H7 (cell line): ENCODE measurements at places on chromosomes 16 and 17. TPM values are rescaled to one million over a fixed set of nuclear protein-coding genes. Genes with fewer than 3 reads are reported as not detected.
A peak's percentile ranks its signal among the peaks of the same experiment; 100 is the strongest.

RAPGEFL1 gene
- total RNA-seq: 3.9 and 5.4 TPM in 2 replicates

GPR139 gene
- total RNA-seq: 0.15 TPM in 1 of 2 replicates, not detected in the other

ENGASE gene
- total RNA-seq: 13.3 and 21.3 TPM in 2 replicates

ITGAX gene
- 0.26 and 0.80 TPM in 2 replicates for total RNA-seq

LITAF gene
- 71.8 and 85.6 TPM in 2 replicates for total RNA-seq

MARVELD3 gene
- 3.4 and 3.8 TPM in 2 replicates for total RNA-seq

ACAP1 gene
- 17.8 and 34.5 TPM in 2 replicates for total RNA-seq

ATP2C2 gene
- total RNA-seq: 0.24 and 0.37 TPM in 2 replicates

CDRT15 gene
- not detected in 2 replicates for total RNA-seq

TTYH2 gene
- total RNA-seq: 2.5 and 7.4 TPM in 2 replicates

ADORA2B gene
- 3.9 and 4.6 TPM in 2 replicates for total RNA-seq

PRR35 gene
- 0.28 and 0.85 TPM in 2 replicates for total RNA-seq

C1QL1 gene
- 12.7 and 17.3 TPM in 2 replicates for total RNA-seq

SLC5A11 gene
- total RNA-seq: not detected in 2 replicates

PRR15L gene
- 0.10 TPM in 1 of 2 replicates, not detected in the other for total RNA-seq

SPAG7 gene
- total RNA-seq: 103 and 105 TPM in 2 replicates

DNA sequence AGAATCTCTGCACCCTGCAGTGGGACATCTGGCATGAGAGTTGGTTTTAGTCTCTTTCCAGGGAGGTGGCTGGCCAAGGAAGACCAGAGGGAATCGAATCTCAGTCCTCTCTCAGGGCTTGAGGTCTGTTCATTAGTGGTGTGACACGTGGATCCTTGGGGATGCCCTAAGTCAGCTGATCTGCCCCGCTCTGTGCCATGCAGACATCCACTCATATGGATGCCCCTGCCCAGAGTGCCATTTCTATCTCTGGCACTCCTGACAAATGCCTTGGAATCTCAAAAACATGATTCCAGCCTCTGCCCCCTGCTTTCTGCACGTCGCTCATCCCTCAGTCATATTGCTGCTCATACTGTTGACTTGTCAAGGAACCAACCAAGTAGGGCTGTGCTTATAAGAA lies 38.8 kb downstream of the WSCD1 start:
- DNase-seq: no peak

- no peak for DNase-seq
Measured at GRCh38 chr17:2906901-2907300, 110.7 kb downstream of the RAP1GAP2 start.

- DNase-seq: no peak
Measured at GRCh38 chr17:32992321-32993033, 830 bp downstream of the SPACA3 start.

- DNase-seq: no peak
Measured at GRCh38 chr16:53849994-53850393, 146.0 kb downstream of the FTO start.

DNA sequence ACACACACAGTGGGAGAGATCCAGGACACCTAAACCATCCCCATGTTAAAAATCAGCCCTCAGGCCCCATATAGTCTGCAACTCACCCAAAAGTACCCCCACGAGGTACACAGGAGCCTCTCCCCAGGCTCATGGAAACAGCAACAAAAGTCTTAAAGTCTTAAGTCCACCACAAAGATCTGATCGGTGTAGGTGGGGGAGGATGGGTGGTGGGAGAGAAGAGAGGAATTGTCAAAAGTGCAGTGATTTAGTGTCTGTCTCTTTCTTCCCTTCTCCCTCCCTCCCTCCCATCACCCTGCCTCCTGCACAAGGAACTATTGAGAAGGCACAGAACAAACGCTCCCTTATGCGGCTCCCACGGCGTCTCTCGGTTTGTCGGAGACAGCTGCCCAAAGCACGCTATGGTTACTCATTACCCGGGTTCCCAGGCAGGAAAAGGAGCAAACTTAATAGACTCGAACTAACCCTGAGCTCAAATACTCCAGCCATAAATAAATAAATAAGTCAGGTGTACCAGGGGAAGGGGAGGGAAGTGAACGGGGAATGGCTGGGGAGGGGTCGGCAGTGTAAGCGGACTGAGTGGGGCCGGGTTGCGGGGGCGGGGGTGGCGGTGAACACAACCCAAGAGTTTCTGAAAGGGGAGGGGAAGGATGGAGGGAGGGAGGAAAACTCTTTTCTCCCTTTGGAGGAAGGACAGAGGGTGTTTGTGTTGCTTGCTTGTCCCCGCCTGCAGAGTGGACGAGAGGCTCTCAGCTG lies 477.4 kb downstream of the SLC39A11 start:
- peak; percentile 56 for DNase-seq

- no peak for DNase-seq
Measured at GRCh38 chr16:11133344-11133943, 122.6 kb downstream of the SOCS1 start.

DNA sequence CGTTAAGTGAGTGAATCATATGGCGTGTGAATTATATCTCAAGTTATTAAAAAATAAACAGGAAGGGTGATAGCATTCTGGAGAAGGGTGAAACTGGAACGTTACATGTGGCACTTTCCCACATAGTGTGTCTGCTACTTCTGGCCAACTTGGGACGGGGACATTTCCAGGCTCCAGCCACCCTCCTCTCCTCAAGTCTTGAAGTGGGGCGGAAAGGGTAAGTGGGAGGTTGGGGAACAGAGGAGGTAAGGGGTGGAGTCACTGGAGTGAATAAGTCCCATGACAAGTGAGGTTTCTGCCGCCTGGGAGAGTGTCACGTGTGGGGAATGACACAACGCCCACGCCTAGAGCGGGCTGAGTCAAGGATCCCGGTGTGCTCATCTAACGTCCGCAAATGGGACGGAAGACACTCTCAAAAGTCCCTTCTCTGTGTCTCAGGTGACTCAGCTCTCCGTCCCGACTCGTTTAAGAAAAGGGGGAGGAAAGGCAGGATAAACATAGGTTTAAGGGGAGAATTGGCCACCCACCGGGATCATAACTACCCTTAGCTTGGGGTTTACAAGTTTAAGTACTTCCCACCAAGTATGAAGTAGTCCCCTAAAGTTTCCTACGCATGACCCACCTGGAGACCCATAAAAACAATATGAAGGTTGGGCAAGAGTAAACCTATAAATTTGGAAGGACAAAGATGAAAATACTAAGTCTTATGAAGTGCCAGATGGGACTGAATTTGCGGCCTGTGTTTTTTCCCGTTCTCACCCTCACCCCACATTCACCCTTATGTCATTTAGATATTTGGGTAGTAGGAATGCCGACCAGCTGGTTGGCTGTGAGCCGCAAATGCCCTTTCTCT lies 1.2 kb upstream of the SPAG9 start:
- DNase-seq: peak; percentile 69

DNA sequence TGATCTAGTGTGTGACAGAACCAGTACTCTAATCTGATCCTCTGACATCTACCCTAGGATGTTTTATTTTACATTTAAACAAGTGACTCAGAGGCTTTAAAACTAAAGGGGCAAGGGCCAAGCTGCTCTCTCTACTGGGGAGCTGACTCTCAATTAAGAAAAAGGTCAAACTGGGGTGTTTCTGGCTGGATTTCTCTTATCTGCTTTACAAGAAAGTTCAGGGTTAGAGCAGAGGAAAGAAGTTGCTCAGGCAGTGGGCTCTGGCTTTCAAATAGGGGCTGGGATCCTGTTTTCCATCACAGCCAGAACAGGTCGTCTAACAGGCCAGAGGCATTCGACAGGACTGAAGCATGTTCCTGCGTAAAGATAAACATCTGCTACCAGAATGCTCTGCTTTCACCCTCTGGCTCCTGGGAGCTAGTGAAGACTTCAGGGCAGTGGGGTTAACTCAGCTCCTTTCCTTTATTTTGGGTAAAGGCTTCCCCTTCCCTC lies 8.5 kb downstream of the MMP28 start:
- no peak for DNase-seq

DNA sequence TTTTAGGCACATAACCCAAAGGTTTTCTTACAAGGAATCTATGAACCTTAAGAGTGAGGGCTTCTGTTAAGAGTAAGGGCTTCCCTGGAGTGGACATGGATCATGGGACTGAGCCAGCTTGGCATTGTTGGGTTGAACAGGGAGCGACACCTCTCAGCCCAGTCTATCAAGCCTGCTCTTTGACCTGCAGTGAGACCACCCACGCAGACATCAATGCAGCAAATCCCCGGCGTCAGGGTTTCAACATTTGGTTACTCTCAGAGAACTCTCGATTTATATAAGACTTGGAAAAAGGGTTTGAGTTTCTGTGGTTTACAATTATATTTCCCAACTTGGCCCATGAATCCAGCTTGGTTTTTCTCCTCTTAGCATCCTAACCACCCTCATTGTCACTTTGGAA lies 299.9 kb downstream of the WWOX start:
- DNase-seq: no peak

- no peak for DNase-seq
Measured at GRCh38 chr16:7026639-7027038, 306.0 kb upstream of the RBFOX1 start.

GRCh38 chr17:17792551-17793377 lies 44.0 kb downstream of the SREBF1 start:
- peak; percentile 83 for DNase-seq

- DNase-seq: peak; percentile 76
Measured at GRCh38 chr16:87824016-87824990, 45.0 kb downstream of the SLC7A5 start.

DNA sequence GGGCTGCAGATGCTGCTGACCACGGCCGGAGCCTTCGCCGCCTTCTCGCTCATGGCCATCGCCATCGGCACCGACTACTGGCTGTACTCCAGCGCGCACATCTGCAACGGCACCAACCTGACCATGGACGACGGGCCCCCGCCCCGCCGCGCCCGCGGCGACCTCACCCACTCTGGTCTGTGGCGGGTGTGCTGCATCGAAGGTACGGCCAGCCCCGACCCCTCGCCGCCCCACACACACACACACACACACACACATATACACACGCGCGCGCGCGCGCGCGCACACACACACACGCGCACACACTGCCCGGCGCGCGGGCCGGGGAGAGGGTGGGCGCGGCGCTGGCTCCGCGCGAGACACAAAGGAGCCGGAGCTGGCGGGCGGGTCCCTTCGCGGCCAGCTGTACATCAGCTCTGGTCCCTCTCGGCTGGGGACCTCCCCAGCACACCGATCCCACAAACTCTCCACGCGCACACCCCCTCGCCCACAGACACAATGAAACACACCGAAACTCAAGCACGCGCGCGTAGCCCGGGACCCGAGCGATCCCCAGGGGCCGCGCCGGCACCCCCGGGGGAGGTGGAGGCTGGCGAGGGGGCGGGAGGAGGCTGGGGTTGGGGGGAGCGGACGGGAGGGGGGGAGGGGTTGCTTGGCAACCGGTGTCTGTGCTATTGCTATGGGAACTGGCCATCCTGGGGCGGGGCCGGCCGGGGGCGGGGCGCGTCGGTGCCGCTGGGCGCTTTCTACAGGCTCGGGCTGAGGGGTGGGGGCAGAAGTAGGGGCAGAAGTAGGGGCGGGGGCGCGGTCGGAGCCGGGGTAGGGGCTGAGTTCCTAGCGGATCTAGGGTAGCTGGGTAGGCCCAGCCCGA lies 658 bp downstream of the CACNG4 start:
- peak; percentile 98 for DNase-seq

DNA sequence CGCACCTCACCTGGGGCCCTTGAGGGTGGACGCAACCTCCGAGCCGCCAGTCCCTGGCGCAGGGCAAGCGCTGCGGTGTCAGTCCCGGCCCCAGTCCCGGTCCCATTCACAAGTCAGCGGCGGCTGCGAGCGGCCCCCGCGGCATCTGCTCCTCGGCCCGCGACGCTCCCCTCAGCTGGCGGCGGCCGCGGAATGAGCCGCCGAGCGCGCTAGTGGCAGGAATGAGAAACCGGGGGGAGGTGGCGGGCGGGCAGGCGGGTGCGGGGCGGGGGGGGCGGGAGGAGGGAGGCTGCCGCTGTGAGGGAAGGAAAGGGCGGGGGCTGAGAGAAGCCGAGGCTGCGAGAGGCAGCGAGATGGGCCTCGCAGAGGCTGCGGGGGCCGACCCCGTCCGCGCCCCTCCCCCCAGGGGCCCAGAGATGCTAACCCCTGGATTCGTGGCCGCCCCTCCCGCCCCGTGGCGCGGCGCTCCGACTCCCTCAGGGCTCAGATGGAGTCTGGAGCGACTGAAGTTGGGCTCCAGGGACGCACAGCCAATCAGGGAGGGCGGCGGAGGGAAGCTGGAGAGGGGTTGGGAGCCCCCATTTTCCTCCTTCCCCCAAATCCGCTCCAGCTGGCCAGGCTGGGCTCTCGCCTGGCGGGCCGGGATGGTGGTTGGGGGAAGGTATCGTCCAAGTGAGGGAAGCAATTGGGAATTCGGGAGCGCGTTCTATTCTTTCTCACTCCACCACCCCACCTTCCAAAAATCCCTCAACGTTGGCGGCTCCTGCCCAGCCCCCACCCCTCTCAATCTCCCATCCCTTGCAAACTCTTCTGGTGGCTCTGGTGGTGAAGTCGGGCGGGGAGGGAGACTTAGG lies at the start of gene CDH11:
Gene CDH11, minus strand, starts transcription at position 194 of the 854 bp plus-strand sequence. CDS start 117,194 bp downstream, outside the sequence.
- peak; percentile 84 for DNase-seq

DNA sequence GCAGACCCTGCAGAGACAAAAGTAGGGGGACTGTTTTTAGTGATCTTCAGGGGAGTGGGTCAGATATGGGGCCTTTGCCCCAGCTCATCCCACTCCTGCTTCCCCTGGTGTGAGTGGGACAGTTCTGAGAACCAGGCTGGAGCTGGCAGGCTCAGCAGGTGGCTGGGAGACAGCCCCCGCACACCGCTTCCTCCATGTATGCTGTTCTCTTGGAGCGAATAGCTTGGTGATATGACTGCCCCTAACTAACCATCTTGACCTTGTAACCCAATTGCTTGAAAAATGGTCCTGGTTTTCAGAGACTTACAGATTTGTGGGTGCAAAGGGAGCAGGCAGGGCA lies 61.5 kb downstream of the PRMT7 start:
- DNase-seq: no peak

- DNase-seq: peak; percentile 41
Measured at GRCh38 chr16:89919535-89920406, 1.1 kb downstream of the MC1R start.

- DNase-seq: peak; percentile 18
Measured at GRCh38 chr16:3965781-3966582, 85.5 kb upstream of the CREBBP start.

- DNase-seq: no peak
Measured at GRCh38 chr16:82063456-82064082, 28.5 kb downstream of the HSD17B2 start.

GRCh38 chr16:10957771-10958482 lies 13.6 kb downstream of the CLEC16A start:
- DNase-seq: no peak

DNA sequence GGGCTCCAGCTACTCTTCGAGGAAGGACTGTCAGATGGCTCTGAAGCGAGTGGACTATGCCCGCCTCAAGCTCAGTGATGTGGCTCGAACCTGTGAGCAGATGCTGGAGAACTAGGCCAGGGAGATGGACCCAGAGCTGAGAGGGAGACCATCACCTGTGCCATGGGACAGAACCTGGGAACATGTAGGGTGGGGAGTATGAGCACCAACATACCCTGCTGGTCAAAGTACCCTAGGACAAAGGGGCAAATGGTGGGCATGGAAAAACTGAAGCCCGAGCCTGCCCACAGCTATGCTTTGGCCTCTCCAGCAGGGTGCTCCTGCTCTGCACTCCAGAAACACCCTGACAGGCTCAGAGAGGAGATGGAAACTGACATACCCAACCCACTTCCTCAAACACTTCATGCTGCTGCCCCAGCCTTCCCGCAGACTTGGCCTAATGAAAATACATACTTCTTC lies 1.9 kb downstream of the MED11 start:
- DNase-seq: peak; percentile 31

- no peak for DNase-seq
Measured at GRCh38 chr16:25633549-25633948, 58.2 kb upstream of the HS3ST4 start.
